ENCODE measurements at places on chromosomes 3 and 15. TPM values are rescaled to one million over a fixed set of nuclear protein-coding genes. Genes with fewer than 3 reads are reported as not detected.

The TEX55 gene
- not detected for total RNA-seq

The MNS1 gene
- total RNA-seq, result 4.8 TPM

The ARL13B gene
- 17.5 TPM for total RNA-seq

The RLBP1 gene
- 0.69 TPM for total RNA-seq

The BBX gene
- 33.9 TPM for total RNA-seq

The UCN2 gene
- not detected for total RNA-seq

The AHSG gene
- total RNA-seq, result 0.23 TPM

The SAMD7 gene
- total RNA-seq, result not detected

The RARRES1 gene
- total RNA-seq, result 1.4 TPM

The CASR gene
- total RNA-seq, result 0.69 TPM

The WDR76 gene
- total RNA-seq, result 12.5 TPM

The SNUPN gene
- total RNA-seq, result 24.5 TPM

The ARHGAP11A gene
- 14.1 TPM for total RNA-seq

The CCR3 gene
- total RNA-seq, result not detected

The CACNA2D2 gene
- total RNA-seq, result 25.4 TPM

The ITIH1 gene
- not detected for total RNA-seq

The GPR87 gene
- not detected for total RNA-seq

The CILP gene
- total RNA-seq, result 0.23 TPM

The CCDC39 gene
- 3.9 TPM for total RNA-seq

The NTRK3 gene
- total RNA-seq, result 65.7 TPM

The LRRC2 gene
- total RNA-seq, result 1.2 TPM

The HDC gene
- total RNA-seq, result 22.1 TPM

The MYD88 gene
- 3.2 TPM for total RNA-seq

The IL5RA gene
- 11.1 TPM for total RNA-seq

The SSR3 gene
- 116 TPM for total RNA-seq

The C3orf85 gene
- not detected for total RNA-seq

The CD276 gene
- total RNA-seq, result 37.1 TPM

The CATSPER2 gene
- 5.5 TPM for total RNA-seq

The CFAP161 gene
- total RNA-seq, result 5.3 TPM

The MASP1 gene
- total RNA-seq, result 24.2 TPM

The GOLGA6L25 gene
- total RNA-seq, result not detected

The HCN4 gene
- 5.1 TPM for total RNA-seq

The LRRC31 gene
- total RNA-seq, result not detected

The MYLK gene
- total RNA-seq, result 13.6 TPM

The HYAL3 gene
- total RNA-seq, result 9.7 TPM

The ARMC8 gene
- 109 TPM for total RNA-seq

The MRPL47 gene
- 40.6 TPM for total RNA-seq

The SPATA12 gene
- total RNA-seq, result not detected

The CPNE4 gene
- 51.4 TPM for total RNA-seq

The WDR5B gene
- total RNA-seq, result 6.0 TPM

The SLC28A2 gene
- total RNA-seq, result not detected

The TMEM108 gene
- total RNA-seq, result 6.2 TPM
